ENCODE measurements at places on chromosomes 5 and 9.

- DNase-seq = no peak
Measured at GRCh38 chr9:754150-754931, 87.2 kb upstream of the DMRT1 start.

DNA sequence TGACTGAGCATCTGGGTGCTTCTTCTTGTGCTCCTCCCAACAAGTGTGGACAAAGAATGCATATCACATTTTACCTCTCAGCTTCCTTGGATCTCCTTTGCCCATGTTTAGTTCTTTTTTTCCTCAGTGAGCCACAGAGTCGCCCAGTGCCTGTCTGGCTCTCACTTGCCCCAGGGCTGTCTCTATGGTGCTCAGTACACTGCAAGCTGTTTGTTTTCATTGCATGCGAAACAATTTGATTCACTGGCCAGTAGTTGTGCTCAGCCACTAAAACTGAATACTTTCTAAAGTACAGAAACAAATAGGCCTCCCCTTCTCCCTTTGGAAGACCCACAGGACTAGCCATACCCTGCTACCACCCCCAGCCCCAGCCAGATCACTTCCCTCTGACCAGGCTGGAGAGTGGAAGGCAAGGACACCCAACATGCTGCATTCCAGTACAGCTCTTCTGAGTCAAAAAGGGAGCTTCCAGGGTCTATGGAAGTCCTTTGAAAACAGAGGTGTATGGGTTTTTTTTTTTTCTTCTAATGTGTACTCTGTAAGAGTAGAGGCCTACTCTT lies 3.8 kb downstream of the LHFPL2 start:
- DNase-seq = no peak

DNA sequence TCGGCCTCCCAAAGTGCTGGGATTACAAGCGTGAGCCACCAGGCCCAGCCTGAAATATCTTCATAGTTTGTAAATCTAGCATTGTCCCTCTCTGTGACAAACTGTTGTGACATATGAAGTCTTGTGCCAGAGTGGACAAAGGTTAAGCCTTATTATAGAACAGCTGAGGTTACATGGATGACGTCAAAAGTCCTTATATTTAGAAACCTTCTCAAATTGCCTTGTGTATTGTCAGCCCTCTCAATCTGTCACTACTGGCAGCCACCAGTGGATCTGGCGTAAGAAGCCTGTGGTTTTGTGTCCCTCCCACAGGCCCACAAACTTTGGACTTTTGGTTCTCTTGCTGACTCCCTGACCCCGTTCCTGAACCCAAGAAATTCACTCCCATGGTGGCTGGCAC lies 79.4 kb upstream of the CCDC112 start:
- DNase-seq = no peak

DNA sequence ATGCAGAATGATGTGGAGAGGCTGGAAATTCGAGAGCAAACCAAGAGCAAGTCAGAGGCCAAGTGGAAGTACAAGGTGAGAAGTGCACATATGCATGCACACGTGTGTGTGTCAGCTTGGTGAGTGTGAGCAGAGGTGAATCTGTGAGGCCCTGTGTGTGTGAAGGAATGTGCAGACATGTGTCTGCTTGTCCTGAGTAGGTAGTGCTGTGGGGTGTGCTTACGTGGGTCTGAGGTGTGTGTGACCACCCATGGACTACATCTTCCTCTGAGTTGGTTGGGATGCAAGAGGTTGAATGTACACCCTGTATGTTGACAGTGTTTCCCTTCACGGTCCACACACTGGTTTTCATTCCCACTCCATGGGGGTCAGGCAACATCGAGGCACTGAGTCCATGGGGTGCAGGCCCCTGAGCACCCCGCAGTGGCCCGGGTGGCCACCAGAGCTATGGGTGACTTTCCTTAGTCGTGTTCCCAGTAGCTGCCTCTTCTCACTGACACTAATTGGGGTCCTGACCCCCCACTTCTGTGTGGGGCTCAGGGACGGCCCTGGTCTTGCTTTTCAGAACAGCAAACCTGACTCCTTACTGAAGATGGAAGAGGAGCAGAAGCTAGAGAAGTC lies 86.7 kb downstream of the PHF2 start:
- no peak for DNase-seq
